Activated CD4-positive, CD25-positive, alpha-beta regulatory T cell treated with anti-CD3 and anti-CD28 coated beads, Interleukin-2, amount 50 U/mL, for 72 hours (primary cell): ENCODE measurements at places on chromosomes 4 and X.

DNA sequence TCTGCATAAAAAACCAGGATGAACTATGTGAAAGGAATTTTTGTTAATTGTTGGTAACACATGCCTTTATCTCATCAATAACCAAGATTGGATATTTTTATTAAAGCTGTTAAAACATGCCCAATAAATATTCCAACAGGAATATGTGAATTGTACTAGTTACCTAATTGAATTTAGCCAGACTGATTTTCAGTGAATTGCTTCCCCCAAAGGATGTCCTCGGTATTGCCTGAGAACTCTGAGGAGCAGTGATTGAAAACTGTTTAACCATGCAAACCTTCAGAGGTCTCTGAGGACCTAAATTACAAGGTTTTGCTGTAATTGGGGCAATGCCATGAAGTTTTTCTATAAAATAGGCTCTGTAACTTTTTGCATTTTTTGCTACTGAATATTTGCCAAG lies 66.6 kb downstream of the BLTP1 start:
- no peak for DNase-seq

DNA sequence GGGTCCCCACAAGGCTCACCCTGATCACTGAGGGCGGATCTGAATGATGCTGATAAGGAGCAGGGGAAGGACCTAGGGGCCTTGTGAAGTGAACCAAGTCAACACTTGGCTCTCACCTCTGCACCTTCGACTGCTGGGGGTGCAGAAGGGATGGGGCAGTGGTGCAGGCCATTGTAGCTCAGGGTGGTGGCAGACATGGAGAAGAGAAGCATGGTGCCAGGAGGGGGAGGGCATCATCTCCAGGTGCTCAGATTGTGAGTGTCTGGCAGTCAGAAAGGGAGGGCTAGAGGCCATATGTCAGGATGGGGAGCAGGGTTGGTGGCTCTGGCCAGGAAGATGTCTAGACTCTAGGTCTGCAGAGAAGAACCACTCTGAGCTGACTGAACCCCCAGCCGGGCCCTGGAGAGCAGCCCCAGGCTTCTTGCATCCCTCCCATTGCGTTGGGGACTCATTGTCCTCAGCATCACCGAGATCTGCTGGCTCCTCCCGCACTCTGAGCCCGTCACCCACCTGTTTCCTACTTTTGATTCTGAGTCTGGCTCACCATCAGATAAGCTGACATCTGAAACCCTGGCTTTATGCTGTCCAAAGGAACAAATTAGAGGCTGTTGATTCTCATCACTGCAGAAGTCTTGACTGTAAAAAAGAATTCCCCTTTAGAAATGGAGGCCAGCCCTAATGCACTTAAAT lies 3.8 kb downstream of the APLN start:
- DNase-seq = no peak

- no peak for DNase-seq
These were observed 6.9 kb downstream of the SH3TC1 start for GRCh38 chr4:8205749-8206611.

- no peak for DNase-seq
These were observed 234.8 kb downstream of the IL15 start for GRCh38 chr4:141871086-141871770.

GRCh38 chr4:106854569-106855351 lies 181.4 kb downstream of the DKK2 start:
- no peak for DNase-seq

- no peak for DNase-seq
These were observed 303.3 kb downstream of the FRMPD4 start for GRCh38 chrX:12441381-12442128.

- DNase-seq = no peak
These were observed 17.6 kb upstream of the HS3ST1 start for GRCh38 chr4:11446155-11446811.

GRCh38 chrX:145881175-145881995 lies 63.8 kb downstream of the SLITRK2 start:
- no peak for DNase-seq

- DNase-seq = no peak
These were observed 90.6 kb downstream of the HMGB3 start for GRCh38 chrX:151073767-151074166.

- DNase-seq = no peak
These were observed 1364.1 kb downstream of the ARAP2 start for GRCh38 chr4:34880246-34880645.

- no peak for DNase-seq
These were observed 34.1 kb upstream of the SORCS2 start for GRCh38 chr4:7158081-7158750.

DNA sequence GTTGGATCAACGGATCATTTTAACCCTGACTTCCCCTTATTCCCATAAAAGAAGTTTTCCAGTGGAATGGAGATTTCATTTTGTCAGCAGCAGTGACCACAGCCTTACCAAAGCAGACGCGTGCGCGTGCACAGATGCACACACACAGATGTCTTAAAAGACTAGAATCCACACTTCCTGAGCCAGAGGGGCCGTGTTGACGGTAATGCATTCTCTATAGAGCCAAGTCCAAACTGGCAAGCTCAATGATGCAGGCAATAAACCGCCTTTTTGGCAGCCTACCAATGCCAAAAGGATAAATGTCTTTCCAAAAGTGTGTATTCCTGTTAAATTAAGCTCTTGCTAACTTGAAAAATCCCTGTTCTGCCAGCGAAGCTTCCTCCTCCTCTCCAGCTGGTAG lies 18.8 kb upstream of the CLDN34 start:
- DNase-seq = no peak

DNA sequence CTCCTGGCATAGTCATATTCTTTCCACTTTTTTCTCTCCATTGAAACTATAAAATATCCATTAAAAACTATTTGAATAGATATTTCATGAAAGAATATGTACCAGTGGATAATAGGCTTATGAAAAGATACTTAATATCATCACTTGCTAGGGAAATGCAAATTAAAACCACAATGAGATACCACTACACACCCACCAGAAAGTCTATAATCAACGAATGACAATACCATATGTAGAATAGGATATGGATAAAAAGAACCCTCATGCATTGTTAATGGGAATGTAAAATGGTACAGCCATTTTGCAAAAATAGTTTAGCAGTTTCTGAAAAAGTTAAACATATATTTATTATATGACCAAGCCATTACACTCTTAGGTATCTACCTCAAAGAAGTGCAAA lies 218.7 kb upstream of the GPC4 start:
- no peak for DNase-seq

GRCh38 chrX:127764674-127765073 lies 287.5 kb downstream of the ACTRT1 start:
- no peak for DNase-seq

GRCh38 chrX:103637604-103638338 lies 9.0 kb downstream of the TCEAL1 start:
- no peak for DNase-seq

DNA sequence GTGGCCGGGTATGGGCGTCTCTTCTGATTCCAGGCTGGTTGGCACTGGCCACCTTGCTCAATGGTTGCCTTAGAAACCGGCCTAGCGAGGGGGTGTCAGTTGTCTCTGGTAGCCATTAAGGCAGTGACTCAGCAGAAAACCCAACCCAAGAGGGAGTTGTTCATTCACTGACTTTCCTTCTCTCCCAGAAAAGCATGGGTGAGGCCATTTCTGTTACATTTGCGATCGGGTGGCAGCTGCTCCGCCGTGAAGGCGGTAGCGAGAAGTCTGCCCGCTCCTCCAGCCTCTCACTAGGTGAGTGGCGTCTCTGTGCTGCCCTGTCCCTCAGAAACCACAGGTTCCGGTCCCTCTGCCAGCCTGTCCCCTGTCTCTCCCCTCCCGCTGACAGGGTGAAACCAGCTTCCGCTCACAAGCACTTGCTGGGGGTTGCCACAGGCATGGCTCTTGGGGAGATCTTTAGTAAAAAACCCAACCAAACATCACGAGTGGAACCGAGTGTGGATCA lies 17.4 kb downstream of the IRAK1 start:
- DNase-seq = peak; percentile 57

- no peak for DNase-seq
These were observed 132.2 kb downstream of the KLHL8 start for GRCh38 chr4:87088186-87088585.

GRCh38 chr4:20326977-20327376 lies 75.3 kb downstream of the SLIT2 start:
- DNase-seq = no peak

- no peak for DNase-seq
These were observed 20.1 kb downstream of the CLTRN start for GRCh38 chrX:15644560-15644872.

- no peak for DNase-seq
These were observed 122.7 kb upstream of the PABPC5 start for GRCh38 chrX:91311969-91312368.

- no peak for DNase-seq
These were observed 28.2 kb upstream of the MSX1 start for GRCh38 chr4:4831266-4831665.

GRCh38 chr4:154010371-154010770 lies 221.5 kb upstream of the SFRP2 start:
- DNase-seq = no peak

- DNase-seq = no peak
These were observed 17.0 kb downstream of the NELFA start for GRCh38 chr4:1991596-1992434.

GRCh38 chr4:134308910-134309309 lies 107.3 kb upstream of the PABPC4L start:
- DNase-seq = no peak

DNA sequence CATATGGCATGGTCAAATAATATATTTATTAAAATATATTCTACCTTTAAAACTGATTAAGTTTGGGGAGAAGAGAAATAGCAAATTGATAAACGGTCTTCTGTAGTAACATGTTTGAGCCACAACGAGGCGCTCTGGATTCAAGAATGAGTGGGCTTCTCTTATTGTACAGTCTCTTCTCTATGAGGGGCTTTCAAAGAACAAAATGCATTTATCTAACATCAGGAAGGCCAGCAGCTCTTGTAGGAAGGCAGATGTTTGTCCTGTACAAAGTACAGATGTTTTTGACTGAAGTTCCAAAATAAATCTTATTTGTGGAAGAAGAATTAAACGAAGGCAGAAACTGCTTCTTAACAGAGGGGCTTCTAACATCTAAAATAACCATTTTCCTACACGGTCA lies 153.6 kb downstream of the RASL11B start:
- DNase-seq = no peak

DNA sequence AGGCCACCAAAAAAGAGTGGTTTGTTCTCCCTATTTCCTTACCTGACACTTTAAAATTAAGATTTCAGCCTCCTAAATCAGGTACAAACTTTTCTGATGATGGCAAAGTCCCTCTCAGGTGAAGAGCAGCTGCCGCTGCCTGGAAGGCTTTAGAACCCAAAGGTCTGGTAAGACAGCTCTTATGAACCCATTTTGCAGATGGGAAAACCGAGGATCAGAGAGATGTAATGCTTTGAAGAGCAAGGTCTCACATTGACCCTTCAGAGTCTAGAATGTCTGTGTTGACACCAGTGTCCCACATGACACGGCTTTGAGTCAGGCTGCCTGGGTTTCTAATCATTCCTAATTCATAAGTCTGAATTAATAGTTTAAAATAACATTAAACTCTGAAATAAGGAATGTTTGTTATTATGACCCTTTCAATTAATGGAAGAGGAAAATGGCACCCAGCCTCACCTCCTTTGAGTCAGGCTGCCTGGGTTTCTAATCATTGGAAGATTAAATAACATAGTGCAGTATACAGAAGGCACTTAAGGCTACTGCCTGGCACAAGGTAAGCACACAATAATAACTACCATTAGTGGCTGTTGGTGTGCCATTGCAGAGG lies 27.9 kb upstream of the KIAA0232 start:
- DNase-seq = no peak

GRCh38 chr4:751676-752075 lies 46.0 kb downstream of the PCGF3 start:
- no peak for DNase-seq

- no peak for DNase-seq
These were observed 9.1 kb downstream of the RPGR start for GRCh38 chrX:38318196-38318595.

- no peak for DNase-seq
These were observed 325.4 kb upstream of the MAGEB2 start for GRCh38 chrX:29890004-29890403.

GRCh38 chr4:2301806-2302205 lies 39.9 kb upstream of the MXD4 start:
- DNase-seq = peak; percentile 7

GRCh38 chr4:57265831-57266582 lies 155.8 kb upstream of the IGFBP7 start:
- DNase-seq = no peak

- no peak for DNase-seq
These were observed 70.8 kb downstream of the RGS12 start for GRCh38 chr4:3363411-3364141.

DNA sequence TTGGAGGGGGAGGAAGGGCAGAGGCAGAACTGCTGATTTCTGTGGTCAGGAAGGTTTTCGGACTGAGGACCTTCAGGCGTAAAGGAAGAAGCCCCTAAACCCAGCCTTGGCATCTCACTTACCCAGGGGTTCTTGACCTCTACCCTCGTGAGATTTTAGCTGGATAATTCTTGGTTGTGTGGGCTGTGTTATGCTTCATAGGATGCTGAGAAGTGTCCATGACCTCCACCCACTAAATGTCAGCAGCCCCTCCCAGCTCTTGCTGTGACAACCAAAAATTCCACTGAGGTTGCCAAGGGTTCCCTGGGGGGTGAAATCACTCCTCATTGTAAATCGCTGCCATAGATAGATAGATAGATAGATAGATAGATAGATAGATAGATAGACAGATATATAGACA lies 5.8 kb upstream of the CRLF2 start:
- DNase-seq = no peak

- DNase-seq = no peak
These were observed 21.2 kb downstream of the SPRY1 start for GRCh38 chr4:123417813-123418212.

GRCh38 chrX:20729416-20729815 lies 462.7 kb upstream of the RPS6KA3 start:
- DNase-seq = no peak

- no peak for DNase-seq
These were observed 136.6 kb upstream of the SH3RF1 start for GRCh38 chr4:169407217-169407845.

- no peak for DNase-seq
These were observed 370.7 kb downstream of the GRIA2 start for GRCh38 chr4:157591245-157591644.

DNA sequence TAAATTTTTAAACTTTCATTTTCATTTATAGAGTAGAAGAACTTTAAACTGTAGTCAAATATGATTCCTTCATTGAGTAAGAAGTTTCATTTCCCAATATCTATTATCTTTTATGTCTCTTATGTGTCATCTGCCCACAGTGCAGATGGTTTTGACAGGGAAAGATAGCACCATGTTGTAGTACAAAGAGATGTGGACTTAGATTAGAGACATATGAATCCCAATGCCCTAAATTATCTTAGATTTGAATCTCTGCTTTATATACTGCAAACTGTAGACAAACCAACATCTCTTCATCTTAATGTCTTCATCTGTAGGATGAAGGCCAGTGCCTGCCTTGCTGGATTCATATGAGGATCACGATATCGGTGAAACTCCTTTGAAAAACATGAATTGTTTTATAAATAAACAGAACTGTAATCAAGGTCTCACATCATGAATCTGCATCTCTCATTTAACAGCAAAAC lies 217.5 kb downstream of the BANK1 start:
- no peak for DNase-seq

GRCh38 chr4:48481581-48481980 lies 1.6 kb upstream of the SLC10A4 start:
- DNase-seq = no peak
